T-helper 2 cell treated with Interferon-gamma antibody and Interleukin-4, amounts not matched to agents 5 μg/mL and 100 μg/mL, for 36 hours (primary cell): ENCODE measurements at places on chromosomes 7 and 10.

DNA sequence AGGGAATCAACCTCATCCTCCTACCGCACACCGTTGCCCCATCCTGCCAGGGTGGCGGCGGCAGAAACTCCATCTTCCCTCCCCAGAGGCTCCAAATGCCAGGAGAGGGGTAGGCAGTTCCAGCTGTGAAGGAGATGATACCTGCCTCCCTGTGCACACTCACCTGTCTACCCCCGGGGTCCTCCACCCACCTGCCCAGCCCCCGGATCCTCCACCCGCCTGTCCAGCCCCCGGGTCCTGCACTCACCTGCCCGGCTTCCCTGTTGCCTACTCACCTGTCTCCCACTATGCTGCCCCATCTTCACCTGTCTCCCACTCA is 13.4 kb upstream of the DNAAF5 start:
- no peak for DNase-seq

DNA sequence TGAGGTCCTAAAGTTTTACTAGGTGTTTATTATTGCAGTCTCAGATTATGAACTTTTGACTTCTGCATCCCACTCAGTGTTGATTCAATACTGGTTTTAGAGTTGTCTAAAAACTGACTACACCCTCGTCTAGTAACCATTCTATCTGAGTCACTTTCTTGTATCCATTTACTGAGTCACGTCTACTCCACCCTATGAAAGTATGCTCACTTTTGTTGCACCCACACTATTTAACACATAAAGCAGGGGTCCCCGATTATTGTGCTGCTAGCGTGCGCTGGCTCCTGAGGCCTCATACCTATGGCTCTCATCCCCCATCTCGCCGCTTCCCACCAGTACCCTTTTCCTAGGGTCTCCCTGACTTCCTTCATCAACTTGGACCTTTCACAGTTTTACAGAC is 2.0 kb downstream of the SAMD9 start:
- DNase-seq = peak; percentile 12

- DNase-seq = peak; percentile 45
Measured at GRCh38 chr10:95394161-95394880, 103.5 kb upstream of the PDLIM1 start.

DNA sequence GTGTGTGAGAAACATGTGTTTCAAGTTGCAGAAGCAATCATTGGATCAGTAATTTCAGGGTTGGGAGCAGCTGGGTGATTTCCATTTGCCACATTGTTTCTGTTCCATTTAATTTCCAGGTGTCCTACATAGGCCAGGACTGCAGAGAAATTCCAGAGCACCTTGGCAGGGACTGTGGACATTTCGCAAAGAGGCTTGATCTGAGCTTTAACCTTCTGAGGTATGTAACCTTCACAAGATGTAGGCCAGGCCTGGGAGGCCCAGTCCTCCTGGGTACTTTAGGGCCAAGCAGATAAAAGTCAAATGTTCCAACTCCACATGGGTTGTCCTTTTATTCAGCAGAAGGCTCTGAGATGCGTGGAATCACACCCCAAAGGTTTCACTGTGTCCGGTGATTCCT is 6.9 kb downstream of the LRMDA start:
- no peak for DNase-seq

GRCh38 chr10:104680467-104681401 is 39.6 kb downstream of the SORCS3 start:
- DNase-seq = no peak

DNA sequence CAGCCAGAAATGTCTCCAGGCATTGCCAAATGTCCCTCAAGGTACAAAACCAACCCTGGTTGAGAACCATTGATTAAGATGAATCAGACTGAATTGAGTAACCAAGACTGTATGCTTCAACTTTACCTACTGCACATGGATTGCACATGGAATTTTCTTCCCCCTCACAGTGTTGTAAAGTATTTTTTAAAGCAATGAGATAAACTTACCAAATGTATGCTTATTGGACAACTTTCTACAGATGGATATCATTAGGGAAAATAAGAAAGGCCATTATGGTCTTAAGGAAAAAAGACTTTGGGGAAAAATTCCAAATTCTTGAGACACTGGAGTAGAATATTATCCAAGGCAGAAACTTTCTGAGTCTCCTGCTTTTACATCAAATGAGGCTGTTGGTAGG is 20.9 kb upstream of the MTPN start:
- no peak for DNase-seq

DNA sequence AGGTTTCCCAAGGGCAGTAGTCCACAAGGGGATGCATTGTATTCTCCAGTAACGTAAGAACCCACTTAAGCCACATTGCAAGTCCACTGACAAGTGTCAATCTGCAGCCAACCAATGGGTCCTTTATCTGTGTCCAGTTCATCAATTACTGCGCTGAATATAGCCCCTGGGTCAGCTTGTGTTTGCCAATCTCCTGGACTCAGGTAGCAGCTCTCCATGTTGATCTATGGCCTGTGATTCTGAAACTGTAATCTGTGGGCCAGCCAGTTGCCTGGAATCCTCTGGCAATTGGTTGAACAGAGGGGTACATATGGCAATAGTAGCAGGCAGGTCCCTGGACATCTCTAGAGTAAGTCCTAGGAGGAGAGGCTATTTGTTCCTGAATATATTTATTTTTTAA is 8.8 kb upstream of the TMEM248 start:
- DNase-seq = no peak
